ENCODE measurements at places on chromosomes 11 and 22. TPM values are rescaled to one million over a fixed set of nuclear protein-coding genes. Genes with fewer than 3 reads are reported as not detected.

The IRF7 gene
- 7.8 TPM for total RNA-seq

The ARRB1 gene
- total RNA-seq = under 0.01 TPM

The ZNF195 gene
- total RNA-seq = 15.7 TPM

The DEPDC7 gene
- total RNA-seq = 2.7 TPM

The OR52A1 gene
- not detected for total RNA-seq

The DEUP1 gene
- under 0.01 TPM for total RNA-seq

The CNTF gene
- total RNA-seq = 1.4 TPM

The BEST1 gene
- total RNA-seq = 2.4 TPM

The DMC1 gene
- 1.4 TPM for total RNA-seq

The APOL4 gene
- total RNA-seq = 1.3 TPM

The C1QTNF4 gene
- not detected for total RNA-seq

The GNAZ gene
- total RNA-seq = not detected

The SPDYC gene
- total RNA-seq = not detected

The PARVG gene
- not detected for total RNA-seq

The THY1 gene
- total RNA-seq = not detected

The DERL3 gene
- under 0.01 TPM for total RNA-seq

The C11orf87 gene
- total RNA-seq = under 0.01 TPM

The C11orf65 gene
- 2.1 TPM for total RNA-seq

The PRG3 gene
- not detected for total RNA-seq

The OTOG gene
- total RNA-seq = not detected
